ENCODE measurements at places on chromosomes 7 and 10.
A peak's percentile ranks its signal among the peaks of the same experiment; 100 is the strongest.

GRCh38 chr10:101256387-101256786 is 27.1 kb upstream of the LBX1 start:
- DNase-seq, result no peak

GRCh38 chr10:104328646-104328895 is 9.7 kb downstream of the ITPRIP start:
- DNase-seq, result no peak

GRCh38 chr10:34341473-34341872 is 473.6 kb downstream of the PARD3 start:
- no peak for DNase-seq

- no peak for DNase-seq
These were observed 805 bp downstream of the ZNF736 start for GRCh38 chr7:64314566-64314965.

GRCh38 chr10:73076360-73077183 is 20.1 kb downstream of the P4HA1 start:
- peak; percentile 35 for DNase-seq

GRCh38 chr7:104986628-104987259 is 27.3 kb upstream of the KMT2E start:
- no peak for DNase-seq

Data from C1 segment of cervical spinal cord (tissue), 14 donors.